ENCODE measurements at places on chromosomes 1 and 21.
A peak's percentile ranks its signal among the peaks of the same experiment; 100 is the strongest.

DNA sequence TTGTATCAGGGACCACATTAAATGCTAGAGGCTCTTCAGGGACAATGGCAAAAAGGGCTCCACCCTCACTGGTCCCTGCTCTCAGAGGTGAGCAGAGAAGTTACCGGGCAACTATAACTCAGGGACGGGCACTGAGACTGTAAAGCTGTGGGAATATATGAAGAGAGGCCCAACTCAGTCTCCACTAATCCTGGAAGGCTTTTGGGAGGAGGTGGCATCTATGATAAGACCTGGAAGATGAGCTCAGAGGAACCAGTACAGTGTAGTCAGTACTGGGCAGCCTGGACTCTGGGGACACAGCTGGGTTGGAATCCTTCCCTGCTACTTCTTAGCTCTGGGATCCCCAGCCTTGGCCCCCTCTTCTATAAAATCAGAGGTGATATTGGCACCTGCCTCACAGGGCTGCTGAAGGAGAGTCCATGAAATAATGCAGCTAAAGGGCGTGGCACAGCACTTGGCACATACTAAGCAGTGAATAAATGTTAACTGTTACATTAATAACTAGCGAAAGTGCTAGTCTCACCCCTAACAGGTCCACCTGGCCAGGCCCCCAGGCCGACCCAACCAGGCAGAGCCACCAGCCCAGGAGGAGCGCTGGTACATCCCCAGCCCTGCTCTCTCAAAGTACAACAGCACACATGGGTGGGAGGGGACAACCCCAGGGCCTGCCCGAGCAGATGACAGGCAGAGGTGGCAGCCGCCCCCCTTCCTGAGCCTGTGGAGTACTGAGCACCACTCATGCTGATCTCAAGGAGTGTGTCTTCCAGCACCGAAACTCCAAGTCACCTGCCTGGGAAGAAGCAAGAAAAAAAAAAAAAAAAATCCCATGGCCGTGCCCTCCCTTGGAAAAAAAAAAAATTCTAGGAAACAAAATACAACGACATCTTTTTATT is 62.7 kb downstream of the CASZ1 start:
- no peak for DNase-seq

GRCh38 chr1:92306020-92306419 is 7.2 kb downstream of the RPAP2 start:
- no peak for DNase-seq

DNA sequence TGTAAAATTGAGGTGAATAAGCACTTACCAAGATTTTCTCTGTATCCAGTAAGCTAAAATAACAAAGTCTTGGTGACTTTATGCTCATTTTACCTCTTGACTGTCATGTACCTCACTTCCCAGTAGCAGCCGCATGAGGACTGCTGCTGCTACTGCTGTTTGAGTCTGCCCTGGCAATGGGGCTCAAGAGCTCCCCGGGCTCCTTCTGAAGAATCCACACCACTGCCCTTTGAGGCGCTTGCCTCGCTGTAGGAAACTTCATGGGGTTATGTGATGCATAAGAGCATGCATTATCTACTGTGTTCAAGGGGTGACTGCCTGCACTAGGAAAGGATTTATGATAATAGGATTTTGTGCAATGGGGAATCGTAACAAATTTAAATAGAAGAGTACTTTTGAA is 113.5 kb downstream of the NTNG1 start:
- no peak for DNase-seq

DNA sequence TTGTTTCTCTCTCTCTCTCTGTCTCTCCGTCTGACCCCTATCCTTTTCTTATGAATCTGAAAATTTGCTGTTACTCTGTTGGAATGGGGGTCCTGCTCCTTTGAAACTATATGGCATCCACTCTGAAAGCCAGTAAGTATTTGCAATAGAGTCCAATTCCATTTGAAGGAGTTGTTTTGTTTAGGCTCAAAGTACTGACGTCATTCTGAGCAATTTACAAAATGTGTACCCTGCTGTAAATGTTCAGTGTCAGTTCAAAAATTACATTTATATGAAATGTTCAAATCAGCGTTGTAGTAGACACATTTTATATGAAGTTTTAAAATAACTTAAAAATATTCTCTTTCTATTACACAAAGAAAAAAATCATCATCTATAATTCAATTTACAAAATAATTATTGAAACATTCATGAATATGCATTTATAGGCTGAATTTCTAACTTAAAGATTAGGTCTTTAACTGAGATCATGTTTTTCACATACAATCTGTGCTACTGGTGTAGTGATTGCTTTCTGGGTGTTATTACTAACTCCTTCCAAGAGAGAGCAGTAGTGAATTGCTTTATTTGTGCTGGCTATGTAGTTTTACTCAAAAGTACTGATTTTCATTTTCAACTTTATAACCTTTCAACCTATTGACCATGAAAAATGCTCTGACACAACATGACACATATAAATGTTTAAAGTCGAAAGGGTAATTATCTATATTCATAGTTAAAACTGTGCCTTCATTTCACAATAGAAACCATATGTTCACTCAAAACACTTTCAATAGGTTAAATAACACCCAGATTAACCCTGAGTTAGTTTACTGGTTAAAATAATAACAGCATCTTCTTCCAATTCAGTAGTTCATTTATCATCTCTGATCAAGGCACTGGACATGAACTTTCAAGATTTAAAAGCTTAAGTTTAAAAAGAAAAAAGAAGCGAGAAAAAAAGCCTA is 253.1 kb upstream of the ADGRL4 start:
- no peak for DNase-seq

DNA sequence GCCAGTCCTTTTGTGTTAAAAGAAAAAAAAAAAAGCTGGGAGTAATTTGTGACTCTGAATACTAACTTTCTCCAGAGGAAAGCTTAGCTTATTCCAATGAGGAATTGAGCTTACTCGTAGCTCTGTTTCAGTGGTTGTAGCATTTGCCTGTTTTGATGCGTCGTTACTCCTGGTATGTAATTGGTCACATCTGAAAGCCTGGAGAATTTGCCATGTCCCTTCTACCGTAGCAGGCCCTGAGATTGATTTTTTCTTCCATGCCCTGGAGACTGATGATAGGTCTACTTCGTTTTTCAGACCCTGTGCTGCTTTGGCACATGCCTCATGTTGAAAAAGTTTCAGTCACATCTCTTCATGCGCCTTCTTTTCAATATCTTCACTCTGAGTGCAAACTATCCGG is 1103.0 kb downstream of the PLA2G4A start:
- DNase-seq = no peak

- DNase-seq = no peak
Observed at GRCh38 chr1:65266476-65266875, 42.9 kb upstream of the DNAJC6 start.

DNA sequence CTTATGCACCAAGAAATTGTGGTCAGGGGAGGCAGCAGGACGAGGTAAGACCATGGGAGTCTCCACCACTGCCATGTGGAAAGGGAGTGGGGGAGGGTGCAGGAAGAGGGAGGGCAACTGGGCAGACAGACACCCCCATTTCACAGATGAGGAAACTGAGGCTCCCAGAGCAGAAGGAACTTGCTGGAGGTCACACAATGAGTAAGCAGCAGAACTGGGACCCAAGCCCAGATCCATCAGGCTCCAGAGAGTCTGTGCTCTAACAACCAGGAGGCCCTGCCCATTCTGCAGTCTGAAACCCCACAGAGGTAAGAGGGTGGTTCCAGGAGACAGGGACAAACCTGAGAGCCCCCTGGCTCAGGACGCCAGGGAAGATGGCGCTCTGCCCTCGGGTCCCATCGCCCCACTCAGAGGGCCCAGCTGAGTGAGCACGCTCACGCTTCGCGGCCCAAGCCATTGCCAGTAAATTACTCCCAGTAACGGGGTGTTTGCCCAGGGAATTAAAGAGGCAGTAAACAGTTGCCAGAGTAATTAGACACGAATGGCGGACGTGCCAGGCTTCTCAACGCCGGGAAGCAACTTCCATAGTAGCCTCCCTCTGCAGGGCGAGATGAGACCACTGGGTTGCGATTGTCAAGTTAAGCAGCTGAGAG is 59.2 kb downstream of the MATN1 start:
- DNase-seq = no peak

- DNase-seq = no peak
Observed at GRCh38 chr1:230759369-230760065, 12.3 kb downstream of the CAPN9 start.

- no peak for DNase-seq
Observed at GRCh38 chr1:82446236-82446635, 645.5 kb downstream of the ADGRL2 start.

GRCh38 chr1:221994274-221994698 is 252.4 kb upstream of the DUSP10 start:
- no peak for DNase-seq

DNA sequence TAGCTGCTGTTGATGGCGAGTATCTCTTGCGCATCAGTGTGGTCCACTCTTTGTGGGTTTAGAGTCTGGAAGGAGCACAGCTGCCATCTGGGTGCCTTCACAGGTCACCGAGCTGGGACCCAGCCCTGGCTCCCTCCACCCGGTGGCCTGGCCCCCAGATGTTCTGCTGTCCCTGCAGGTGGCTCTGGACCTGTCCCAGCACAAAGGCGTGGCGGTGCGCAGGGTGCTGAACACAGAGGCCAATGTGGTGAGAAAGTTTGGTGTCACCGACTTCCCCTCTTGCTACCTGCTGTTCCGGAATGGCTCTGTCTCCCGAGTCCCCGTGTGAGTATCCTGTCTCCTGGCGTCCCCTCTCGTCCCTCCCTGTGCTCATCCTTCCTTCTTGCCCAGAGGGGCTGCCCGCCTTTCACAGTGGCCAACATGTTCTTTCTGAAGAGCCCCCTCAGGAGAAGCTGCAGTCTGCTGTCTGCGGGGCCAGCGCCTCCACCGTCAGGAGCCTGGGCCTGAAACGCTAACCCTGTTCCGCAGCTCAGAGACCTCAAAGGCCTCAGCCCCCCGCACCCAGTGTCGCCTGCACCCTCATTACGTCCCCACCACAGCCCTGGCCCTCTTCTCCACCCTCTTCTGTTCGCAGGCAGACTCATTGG is 27.4 kb downstream of the QSOX1 start:
- DNase-seq = no peak

DNA sequence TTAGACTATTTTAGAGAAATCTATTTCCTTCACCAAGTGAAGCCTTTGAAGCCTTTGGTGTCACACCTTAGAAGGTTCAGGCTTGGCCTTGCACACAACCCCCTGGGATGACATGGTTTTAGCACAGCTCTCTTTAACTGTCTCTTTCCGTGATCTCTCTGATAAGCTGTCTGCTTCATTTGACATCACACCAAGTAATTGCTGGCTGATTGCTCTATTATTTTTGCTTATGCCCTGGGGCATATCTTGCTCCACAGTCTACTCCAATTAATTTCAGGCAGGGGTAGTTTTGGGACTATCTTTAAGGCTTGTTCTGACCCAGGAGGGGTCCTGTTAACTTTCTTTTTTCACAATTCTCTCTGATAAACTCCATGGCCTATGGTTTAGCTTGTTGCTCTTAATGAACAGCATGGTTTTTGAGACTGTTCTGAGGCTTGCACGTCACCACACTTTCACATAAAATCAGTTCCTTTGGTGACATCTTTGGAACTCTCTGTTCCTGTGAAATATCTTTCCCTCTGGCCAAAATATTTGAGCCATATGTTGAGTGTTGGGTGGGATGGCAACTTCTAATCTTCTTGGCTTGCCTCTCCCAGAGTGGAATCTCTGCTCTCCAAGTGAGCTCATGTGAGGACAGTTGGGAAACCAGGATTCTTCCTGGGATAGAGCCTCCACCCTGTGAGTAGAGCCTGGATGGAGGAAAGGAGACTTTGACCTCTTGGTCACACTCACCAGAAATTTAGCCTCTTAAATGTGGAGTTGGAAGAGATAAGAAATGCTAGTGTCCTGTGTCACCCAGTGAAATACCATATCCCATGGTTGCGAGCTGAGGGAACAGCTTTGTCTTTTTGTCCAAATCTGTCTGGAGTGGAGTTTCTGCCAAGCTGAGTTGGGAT is 63.6 kb downstream of the MAP3K21 start:
- DNase-seq = no peak

- DNase-seq = no peak
Observed at GRCh38 chr1:9441451-9442133, 97.7 kb upstream of the SLC25A33 start.

GRCh38 chr1:18575620-18576019 is 55.0 kb upstream of the PAX7 start:
- peak; percentile 20 for DNase-seq

- no peak for DNase-seq
Observed at GRCh38 chr1:169906938-169907337, 13.2 kb upstream of the SCYL3 start.

GRCh38 chr21:41366522-41367151 is 4.8 kb downstream of the MX2 start:
- DNase-seq = no peak
